Effector memory CD4-positive, alpha-beta T cell (primary cell): ENCODE measurements at places on chromosomes 4 and X.

DNA sequence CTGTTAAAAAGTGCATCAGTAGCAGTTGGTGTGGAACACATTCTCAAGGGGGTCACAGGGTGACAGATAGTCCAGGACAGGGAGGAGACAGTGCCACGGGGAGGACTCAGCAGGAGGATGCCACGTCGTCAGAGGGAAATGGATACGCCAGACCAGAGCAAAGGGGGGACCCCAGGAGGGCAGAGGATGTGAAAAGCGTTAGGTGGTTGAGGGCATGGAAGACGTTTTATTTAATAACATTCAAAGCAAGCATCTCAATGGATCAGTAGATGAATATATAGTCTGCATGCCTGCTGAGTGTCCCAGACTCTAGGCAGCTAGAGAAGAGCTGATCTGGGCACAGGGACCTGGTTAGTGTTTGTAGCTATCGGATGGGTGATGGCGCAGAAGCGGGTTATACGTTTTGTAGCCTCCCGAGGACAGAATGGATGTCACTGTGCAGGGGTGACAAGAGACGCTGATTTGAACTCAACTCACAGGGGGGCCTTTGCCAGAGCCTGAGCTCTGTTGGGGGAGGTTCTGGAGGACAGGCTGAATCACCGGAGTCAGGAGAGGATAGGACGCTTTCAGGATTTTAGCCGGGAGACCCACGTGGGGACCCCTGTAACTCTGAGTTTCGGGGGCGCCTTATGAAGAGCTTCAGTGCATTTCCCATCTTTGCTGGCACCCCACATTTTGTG is 81.3 kb downstream of the STOX2 start:
- no peak for DNase-seq
- no peaks in the 10 kb centered on the region for H3K27me3 ChIP-seq
- no peak overlapping the region for H3K4me3 ChIP-seq
- no peaks in the 10 kb centered on the region for H3K36me3 ChIP-seq
- no peaks in the 10 kb centered on the region for H3K4me1 ChIP-seq

DNA sequence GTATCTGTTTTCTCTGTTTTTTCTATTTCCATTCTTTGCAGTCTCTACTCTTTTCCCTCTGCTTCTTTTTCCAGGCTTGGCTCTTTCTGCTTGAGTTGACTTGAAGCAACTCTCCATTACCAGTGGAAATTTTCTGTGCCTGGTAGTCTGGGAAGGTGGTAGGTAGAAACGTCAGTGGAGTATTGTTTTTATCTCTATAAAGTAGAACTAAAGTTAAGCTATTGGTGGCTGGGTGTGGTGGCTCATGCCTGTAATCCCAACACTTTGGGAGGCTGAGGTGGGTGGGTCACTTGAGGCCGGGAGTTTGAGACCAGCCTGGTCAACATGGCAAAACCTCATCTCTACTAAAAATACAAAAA is 438.1 kb upstream of the AR start:
- no peaks in the 10 kb centered on the region for H3K27me3 ChIP-seq
- H3K4me1 ChIP-seq, result no peaks in the 10 kb centered on the region
- no peak overlapping the region for H3K4me3 ChIP-seq
- no peak overlapping the region for H3K27ac ChIP-seq
- H3K36me3 ChIP-seq, result no peaks in the 10 kb centered on the region
- DNase-seq, result no peak

DNA sequence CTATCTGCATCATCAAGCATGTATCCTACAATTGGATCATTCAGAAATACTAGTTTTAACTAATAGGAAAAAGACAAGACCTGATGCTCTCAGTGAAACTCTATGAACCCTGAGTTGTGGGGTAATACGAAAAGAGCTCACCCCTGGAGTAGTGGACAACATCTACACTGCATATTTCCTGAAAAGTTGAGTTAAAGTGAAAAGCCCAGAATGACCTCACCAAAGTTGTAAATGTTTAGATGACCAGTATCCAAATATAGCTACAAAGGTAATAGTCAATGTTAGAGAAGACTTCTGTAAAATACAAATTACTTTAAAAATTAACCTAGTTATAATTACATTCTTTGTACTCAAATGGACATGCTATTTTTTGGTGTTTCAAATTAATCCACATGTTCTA is 52.8 kb upstream of the SRPX start:
- no peaks in the 10 kb centered on the region for H3K27me3 ChIP-seq
- H3K36me3 ChIP-seq, result no peaks in the 10 kb centered on the region
- no peak for DNase-seq
- no peaks in the 10 kb centered on the region for H3K4me1 ChIP-seq

- DNase-seq, result no peak
- no peaks in the 10 kb centered on the region for H3K27me3 ChIP-seq
- H3K36me3 ChIP-seq, result no peaks in the 10 kb centered on the region
- H3K4me3 ChIP-seq, result no peak overlapping the region
- H3K27ac ChIP-seq, result no peak overlapping the region
- H3K4me1 ChIP-seq, result no peaks in the 10 kb centered on the region
Measured at GRCh38 chrX:138519296-138519695, 192.2 kb downstream of the FGF13 start.

DNA sequence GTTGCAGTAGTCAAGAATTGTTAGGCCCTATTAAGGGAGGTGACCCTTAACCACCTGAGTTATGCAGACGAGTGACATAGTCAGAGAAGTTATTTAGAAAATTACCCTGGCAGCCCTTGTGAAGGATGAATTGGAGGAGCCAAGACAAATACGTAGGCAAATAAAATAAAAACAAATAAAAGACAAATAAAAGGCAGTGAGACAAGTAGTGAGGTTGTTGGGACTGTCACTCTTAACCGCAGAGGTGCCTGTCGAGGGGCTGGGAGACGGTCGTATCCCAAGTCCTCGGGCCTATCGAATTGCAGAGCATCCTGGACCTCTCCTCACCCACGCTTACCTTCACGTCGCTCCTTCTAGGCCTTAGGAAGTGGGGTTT is 58.0 kb upstream of the ZC4H2 start:
- peak overlapping the region; percentile 70 for H3K4me3 ChIP-seq
- H3K4me1 ChIP-seq, result no peaks in the 10 kb centered on the region
- peak overlapping the region; percentile 61 for H3K27ac ChIP-seq
- no peaks in the 10 kb centered on the region for H3K36me3 ChIP-seq
- no peaks in the 10 kb centered on the region for H3K27me3 ChIP-seq

GRCh38 chr4:177673985-177674489 is 231.8 kb upstream of the AGA start:
- H3K36me3 ChIP-seq, result no peaks in the 10 kb centered on the region
- no peak overlapping the region for H3K4me3 ChIP-seq
- no peak overlapping the region for H3K27ac ChIP-seq
- H3K4me1 ChIP-seq, result no peaks in the 10 kb centered on the region

- no peak overlapping the region for H3K27ac ChIP-seq
- no peaks in the 10 kb centered on the region for H3K27me3 ChIP-seq
- no peak overlapping the region for H3K4me3 ChIP-seq
- no peak for DNase-seq
Measured at GRCh38 chrX:20067709-20068561, 48.8 kb downstream of the MAP7D2 start.

- H3K27me3 ChIP-seq, result no peaks in the 10 kb centered on the region
- H3K36me3 ChIP-seq, result no peaks in the 10 kb centered on the region
- no peak for DNase-seq
Measured at GRCh38 chrX:30910124-30910860, 21.2 kb upstream of the TAB3 start.

DNA sequence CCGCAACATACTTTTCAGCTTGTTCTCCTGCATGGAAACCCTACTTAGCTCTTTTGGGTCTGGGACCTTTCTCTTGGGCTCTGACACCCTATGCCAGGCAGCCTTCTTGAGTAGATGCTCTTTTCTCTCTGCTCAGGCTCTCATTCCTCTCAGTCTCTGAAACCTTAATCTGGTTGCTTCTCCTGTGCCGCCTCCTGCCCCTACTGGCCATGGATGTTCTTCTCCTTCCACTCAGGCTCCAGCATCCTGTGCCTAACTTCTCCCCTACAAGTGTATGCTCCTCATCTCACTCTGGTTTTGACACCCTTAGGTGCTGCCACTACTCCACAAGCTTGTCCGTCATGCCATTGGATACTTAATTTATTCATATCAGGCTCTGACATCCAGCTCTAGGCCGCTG is 15.2 kb downstream of the BLTP1 start:
- H3K27me3 ChIP-seq, result no peaks in the 10 kb centered on the region
- H3K36me3 ChIP-seq, result no peaks in the 10 kb centered on the region
- H3K27ac ChIP-seq, result no peak overlapping the region

DNA sequence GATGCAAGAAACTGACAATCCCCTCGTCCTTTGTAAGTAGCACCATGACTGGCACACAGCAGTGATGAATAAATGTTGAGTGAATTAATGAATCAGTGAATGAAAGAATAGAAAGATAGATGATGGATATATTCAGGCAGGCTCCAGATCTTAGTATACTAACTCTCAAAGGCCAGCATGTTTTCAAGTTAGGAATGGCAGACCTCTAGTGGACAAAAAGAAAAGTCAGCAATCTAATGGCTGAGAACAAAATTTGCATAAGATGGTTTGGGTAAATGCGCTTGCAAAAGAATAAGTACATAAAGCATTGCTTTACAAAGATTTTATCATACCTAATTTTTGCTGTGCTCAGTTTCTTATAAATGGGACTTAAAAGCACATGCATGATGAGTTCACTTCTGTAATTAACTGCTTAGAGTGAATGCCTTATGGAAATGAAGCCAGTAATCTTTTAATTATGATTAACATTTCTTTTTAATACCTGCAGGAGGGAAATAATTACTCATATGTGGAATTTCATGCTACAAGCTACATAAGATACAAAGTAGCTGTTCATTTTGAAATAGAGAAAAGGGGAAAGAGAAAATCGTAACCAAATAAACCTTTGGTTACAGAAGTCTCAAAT is 126.9 kb upstream of the GPRIN3 start:
- H3K36me3 ChIP-seq, result no peaks in the 10 kb centered on the region
- peaks cover 7% of the 10 kb centered on the region for H3K4me1 ChIP-seq
- no peak for DNase-seq
- H3K27me3 ChIP-seq, result no peaks in the 10 kb centered on the region
- no peak overlapping the region for H3K27ac ChIP-seq
- no peak overlapping the region for H3K4me3 ChIP-seq

GRCh38 chr4:142282870-142283431 is 563.1 kb downstream of the INPP4B start:
- H3K27ac ChIP-seq, result no peak overlapping the region
- H3K27me3 ChIP-seq, result no peaks in the 10 kb centered on the region
- H3K4me1 ChIP-seq, result peaks cover 6% of the 10 kb centered on the region
- peak; percentile 9 for DNase-seq
- H3K4me3 ChIP-seq, result no peak overlapping the region
- H3K36me3 ChIP-seq, result peaks cover 7% of the 10 kb centered on the region

DNA sequence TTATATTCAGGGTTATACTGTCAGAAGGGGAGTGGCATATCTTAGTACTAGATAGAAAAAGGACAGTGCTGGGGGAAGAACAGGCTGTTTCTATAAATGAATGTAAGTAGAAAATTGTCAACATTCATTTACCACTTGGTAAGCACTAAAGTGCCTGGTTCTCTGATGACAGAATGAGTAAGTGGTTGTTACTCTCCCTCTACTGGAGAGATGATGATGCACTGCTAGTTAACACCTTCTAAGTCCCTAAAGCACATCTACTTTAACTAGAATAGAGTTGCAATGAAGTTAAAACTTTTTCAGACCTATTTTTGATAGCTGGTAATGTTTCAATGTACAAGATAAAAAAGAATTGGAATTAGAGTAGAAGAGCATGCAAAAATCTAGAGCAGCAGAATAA is 214.5 kb downstream of the KLHL4 start:
- no peak overlapping the region for H3K4me3 ChIP-seq
- H3K27me3 ChIP-seq, result no peaks in the 10 kb centered on the region
- DNase-seq, result no peak
- no peak overlapping the region for H3K27ac ChIP-seq

DNA sequence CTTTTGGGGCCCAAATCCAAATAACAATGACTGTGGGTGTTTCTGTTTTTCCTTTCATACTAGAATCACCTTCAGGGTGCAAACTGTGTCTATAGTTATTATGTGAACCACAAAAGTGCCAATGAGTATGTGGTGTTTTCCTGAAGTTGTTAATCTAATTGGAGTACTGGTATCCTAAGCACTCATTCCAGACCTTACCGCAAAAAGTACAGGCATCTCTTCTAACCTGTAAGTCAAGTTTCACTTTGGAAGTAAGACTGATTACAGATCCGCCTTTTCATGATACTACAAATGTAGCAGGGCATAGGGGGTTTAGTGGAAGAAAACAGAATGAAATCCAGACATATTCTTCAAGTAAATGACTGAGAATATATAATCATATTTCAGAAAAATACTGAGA is 16.1 kb downstream of the COQ2 start:
- H3K4me3 ChIP-seq, result no peak overlapping the region
- H3K36me3 ChIP-seq, result peaks cover 6% of the 10 kb centered on the region
- no peaks in the 10 kb centered on the region for H3K4me1 ChIP-seq
- H3K27ac ChIP-seq, result no peak overlapping the region
- no peaks in the 10 kb centered on the region for H3K27me3 ChIP-seq
- no peak for DNase-seq

- H3K36me3 ChIP-seq, result no peaks in the 10 kb centered on the region
- no peak for DNase-seq
- H3K4me3 ChIP-seq, result no peak overlapping the region
- H3K4me1 ChIP-seq, result no peaks in the 10 kb centered on the region
Measured at GRCh38 chrX:150508451-150509367, 59.7 kb upstream of the MTM1 start.

DNA sequence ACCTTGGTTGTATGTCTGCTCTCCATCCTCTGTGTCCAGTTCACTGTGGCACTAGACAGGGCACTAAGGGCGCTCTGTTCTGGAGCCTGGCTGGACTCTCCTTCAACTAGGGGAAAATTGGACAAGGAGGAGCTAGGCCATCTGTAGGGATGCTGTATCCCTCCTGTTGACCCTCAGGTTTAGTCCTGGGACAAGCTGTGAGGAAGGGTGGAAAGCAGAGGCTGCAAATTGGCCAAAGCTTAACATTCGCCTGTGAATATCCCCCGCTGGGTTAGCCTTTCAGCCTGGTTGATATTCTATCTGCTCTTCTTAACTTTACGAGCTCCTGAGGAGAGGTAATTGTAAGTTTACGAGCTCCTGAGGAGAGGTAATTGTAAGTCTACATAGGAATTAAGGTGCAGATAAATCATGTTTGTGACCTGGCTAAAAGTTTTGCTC is 64.4 kb upstream of the ENPEP start:
- no peak for DNase-seq
- no peak overlapping the region for H3K27ac ChIP-seq
- H3K4me1 ChIP-seq, result no peaks in the 10 kb centered on the region
- H3K4me3 ChIP-seq, result no peak overlapping the region
- no peaks in the 10 kb centered on the region for H3K27me3 ChIP-seq

DNA sequence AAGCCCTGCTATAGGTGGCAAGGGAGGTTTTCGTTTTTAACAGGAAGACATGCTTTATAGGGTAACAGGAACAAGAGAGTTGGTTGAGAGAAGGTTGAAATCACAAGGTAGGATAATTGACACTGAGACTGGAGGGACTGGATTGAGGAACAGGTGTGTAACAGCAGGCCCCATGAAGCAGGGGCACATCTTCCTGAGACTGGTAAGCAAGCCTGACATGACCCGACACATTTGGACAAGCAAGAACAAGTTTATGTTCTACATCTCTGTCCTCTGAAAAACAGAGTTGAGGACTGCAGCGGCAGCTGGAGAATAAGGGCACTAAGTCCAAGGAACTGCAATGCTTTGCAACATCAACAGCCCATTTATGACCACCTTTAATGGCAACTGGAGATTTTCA is 5.2 kb downstream of the RPS4X start:
- H3K27ac ChIP-seq, result no peak overlapping the region
- H3K4me3 ChIP-seq, result no peak overlapping the region
- peaks cover 66% of the 10 kb centered on the region for H3K36me3 ChIP-seq
- no peak for DNase-seq
- H3K27me3 ChIP-seq, result no peaks in the 10 kb centered on the region
- peaks cover 29% of the 10 kb centered on the region for H3K4me1 ChIP-seq

- peak; percentile 56 for DNase-seq
- H3K36me3 ChIP-seq, result peaks cover 8% of the 10 kb centered on the region
- H3K27ac ChIP-seq, result peak overlapping the region; percentile 55
- peaks cover 7% of the 10 kb centered on the region for H3K4me1 ChIP-seq
Measured at GRCh38 chr4:2364654-2365053, 53.8 kb downstream of the ZFYVE28 start.
